ENCODE measurements at places on chromosomes 16 and 17.

DNA sequence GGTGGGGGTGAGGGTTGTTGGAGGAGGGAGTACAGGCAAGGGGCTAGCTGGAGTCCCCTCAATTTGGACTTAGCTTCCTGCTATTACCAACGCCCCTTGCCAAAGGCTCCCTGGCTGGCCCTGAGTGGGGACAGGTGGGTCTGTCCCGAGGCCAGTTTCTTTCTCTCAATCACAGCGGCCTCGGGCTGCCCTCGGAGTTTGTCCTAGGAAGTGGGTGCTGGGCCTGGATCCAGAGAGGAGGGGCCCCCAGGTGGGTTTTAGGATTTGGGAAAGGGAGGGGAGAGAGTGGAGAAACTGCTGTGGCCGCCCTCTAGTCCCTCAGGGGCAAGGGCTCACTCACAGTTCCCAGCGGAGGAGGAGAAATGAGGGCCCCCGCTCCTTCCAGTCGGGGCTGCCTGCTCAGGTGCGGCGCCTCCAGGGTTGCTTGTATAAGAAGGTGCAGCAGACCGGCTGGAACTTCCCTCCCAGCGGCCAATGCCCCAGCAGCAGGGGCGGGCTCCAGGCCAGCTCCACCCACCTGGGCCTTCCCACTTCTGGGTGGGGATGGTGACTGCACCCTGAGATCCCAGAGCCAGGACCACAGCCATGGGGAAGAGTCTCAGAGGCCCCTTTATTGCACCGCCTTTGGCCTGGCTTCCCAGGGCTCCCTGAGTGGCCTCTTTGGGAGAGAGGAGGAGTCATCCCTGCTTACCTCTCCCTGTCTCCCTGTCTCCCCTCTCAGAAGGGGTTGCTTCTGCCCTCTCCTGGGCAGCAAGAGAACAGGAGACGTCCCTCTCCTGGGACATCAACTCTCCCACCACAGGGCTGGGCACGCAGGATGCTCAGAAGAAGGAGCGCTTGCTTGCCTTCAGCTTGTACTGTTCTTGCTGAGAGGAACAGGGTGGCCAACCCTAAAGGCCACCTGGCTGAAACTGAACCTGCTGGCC lies 112.0 kb upstream of the SMURF2 start:
- DNase-seq: no peak

DNA sequence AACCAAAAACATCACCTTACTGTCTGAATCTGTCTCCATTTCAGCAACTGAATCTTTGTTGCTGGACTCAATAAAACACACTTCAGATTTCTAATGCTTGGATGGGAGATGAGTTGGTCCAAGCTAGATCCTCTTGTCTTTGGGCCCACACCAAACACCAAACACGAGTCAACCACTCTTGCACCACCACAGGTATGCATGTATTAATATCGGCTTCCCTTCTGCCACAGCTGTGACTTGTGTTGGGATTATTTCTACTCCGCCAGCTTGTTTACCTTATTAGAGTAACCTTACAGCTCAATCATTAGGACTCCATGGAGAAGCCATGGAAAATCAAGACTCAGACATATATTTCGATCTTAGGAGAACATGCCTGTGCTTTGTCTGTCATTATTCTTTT lies 49.9 kb downstream of the XYLT1 start:
- no peak for DNase-seq

DNA sequence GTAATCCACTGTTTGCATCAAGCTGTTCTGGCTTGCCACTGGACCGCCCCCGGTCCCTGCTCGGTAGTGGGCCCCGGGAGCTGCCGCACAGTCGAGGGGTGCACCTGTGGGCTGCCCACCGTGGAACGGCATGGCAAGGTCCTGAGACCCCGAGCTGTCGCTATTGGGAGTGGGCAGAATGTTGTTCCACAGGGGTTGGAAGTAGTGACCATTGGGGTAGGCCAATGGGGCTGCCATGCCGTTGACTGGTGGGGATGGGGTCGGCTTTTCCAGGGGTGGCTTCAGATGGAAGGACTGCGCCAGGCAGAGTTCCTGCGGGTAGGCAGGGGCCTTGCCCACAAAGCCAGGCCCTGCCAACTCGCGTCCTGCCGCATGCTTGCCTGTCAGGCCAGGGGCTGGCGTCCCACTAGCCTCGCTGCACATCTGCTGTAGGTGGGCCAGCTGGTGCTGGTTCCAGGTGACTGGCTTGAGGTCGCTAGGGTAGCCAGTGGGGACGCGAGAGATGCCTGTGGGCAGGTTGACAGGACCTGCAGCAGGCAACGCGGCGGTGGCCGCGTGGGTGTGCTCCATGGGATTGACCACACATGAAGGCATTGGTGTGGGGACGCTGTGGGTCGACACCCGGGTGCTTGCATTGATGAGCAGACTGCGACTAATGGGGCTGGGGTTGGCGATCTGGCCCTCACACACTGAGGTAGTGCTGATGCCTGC lies 14.8 kb downstream of the TRAF4 start:
- DNase-seq: no peak

DNA sequence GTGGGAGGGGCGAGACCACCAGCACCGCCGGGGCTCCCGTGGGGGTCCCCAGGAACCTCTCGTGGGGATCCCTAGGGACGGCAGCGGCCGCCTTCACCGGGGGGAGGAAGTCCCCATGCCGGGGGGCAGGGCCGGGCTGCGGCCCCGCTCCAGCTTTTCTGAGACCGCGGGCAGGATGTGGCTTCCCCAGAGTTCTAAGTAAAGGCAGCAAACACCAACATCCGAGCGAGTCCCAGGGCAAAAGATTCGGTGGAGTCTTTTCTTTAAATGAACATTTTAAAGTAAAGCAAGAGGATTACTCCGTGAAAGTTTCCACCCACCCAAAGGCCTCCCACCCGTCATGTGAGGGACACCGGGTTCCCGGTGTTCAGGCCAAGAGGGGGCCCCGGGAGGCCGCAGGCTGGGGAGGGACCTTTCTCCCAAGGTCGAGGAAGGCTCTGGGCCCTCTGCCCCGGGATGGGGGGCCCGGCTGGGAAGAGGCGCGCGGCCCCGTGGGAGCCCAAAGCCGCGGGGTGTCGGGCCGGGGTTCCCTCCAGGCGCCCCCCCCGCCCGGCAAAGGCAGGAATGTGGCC lies 137.2 kb upstream of the RPH3AL start:
- peak; percentile 59 for DNase-seq

DNA sequence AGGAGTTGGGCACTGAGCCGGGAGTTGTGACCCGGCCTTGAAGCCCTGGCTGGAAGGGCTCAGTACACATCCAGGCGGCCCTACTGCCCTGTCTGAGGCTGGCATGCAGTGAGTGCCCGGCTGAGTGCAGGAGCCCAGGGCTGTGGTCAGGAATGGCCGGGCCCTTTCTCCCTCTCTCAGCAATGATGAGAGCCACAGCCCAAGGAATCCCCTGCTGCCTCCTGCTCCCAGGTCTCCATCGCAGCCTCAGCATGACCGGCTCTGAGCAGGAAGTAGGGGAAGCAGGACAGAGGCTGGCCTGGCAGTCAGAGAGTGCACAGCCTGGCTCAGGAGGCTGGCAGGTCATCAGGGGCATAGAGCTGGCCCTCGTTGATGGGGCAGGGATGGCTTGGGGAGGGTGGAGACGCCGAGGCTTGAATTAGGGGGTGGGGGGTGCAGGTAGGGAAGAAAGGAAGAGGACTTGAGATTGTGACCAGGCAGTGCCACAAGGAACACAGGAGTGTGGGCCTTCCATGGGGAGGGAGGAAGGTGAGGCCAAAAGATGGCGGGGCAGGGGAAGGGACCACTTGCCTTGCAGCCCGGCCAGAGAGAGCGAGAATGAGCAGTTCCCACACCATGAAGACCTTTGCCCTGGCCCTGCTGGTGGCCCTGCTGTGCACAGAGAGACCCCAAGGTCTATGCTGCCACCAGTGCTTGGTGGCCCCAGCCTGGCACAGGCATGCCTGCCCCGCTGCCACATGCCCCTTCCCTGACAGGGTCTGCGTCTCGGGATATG lies 32.1 kb upstream of the KRT17 start:
- no peak for DNase-seq

- DNase-seq: no peak
These were observed 1.1 kb upstream of the MYH11 start for GRCh38 chr16:15857724-15858560.

DNA sequence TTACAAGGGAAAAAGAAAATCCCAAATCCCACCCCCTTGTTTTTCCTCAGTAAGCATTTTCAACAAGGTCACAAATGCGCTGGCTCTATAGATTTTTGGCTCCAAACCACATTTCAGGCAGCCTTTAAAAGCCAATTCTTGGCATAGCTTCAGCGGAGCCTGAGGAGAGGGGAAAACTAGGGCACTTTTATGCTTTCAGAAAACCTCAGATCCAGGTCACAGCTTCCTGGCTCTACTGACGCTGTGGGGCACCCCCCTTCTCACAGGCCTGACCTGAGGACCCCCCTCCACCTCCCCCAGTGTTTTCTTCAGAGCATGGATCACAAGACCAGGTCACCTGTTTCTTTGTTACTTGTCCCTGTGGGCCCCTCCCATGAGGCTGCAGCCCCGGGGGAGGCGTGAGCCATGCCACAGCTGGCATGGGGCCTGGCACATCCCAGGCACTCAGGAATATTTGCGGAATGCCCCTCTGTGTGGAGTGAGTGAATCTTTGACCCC lies 30.1 kb upstream of the MTSS2 start:
- DNase-seq: no peak

- no peak for DNase-seq
These were observed 196.3 kb upstream of the CDH11 start for GRCh38 chr16:65318138-65318537.

DNA sequence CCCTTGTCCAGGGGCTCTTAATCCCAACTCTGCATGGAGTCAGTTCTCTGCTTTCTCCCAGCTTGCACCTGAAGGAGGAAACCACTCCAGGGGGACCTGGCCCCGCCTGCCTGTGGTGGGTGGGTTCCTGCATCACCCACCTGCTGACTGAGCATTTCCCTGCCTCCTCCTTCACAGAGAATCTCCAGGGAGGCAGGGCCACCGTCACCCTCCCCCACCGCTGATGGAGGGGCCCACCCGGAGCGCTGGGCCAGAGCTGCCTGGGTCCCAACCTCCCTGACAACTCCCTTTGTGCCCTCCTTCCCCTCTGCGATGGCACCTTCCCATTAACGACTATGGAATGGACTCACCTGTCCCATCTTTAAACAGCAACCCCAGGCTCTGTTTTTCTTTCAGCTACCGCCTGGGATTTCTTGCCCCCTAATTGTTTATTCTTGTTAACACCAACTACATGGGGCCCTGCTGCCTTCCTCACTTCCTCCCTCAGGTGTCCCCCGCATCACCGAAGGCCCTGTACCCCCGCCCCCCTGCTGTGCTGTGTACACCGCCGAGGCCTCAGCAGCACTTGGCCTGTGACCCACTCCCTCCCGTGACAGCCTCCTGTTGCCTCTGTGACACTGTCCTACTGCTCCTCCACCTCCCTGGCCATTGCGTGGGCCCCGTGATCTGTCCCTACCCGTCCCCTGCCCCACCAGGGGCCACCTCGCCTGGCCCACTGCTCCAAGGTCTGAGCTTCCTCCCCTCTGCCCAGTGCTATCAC lies 842 bp upstream of the TEDC2 start:
- no peak for DNase-seq

GRCh38 chr16:30398661-30399434 lies 3.6 kb downstream of the ZNF48 start:
- no peak for DNase-seq

- DNase-seq: no peak
These were observed 30.8 kb downstream of the B9D1 start for GRCh38 chr17:19331543-19332245.

GRCh38 chr17:57270801-57271245 lies 14.5 kb downstream of the MSI2 start:
- no peak for DNase-seq

- DNase-seq: no peak
These were observed 24.0 kb upstream of the ALKBH5 start for GRCh38 chr17:18159551-18160120.

GRCh38 chr16:48184681-48185080 lies 28.9 kb upstream of the ABCC12 start:
- DNase-seq: no peak

DNA sequence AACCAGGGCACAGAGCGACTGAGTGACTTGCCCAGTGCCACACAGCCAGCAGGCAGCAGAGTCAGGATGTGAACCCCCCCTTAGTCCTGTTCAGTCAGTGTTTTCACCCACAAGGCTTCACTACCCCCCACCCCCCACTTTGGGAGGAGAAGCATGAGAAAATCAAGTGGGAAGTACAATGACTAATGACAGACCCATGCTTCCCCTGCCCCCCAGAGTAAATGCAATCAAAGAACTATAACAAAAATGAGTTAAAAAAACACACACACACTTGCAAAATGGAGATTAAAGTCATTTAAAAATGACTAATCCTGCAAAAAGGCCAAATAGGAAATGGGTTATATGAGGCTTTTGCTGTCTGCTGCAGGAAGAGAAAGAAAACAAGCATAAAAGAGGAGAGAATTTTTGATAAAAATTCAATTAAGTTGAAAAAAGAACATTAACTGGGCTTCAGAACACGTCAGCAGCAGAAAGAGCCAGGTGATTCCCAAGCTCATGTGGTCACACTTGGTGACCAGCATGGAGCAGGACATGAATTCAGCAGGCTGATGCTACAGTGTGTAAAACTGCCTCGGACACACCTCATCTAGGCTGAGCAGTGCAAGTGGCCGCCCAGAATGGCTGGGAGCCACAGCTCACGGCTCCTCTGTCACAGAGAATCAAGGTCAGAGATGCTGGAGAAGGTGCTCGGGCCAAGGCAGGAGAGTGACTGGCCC lies 212.3 kb downstream of the ZNF423 start:
- no peak for DNase-seq

DNA sequence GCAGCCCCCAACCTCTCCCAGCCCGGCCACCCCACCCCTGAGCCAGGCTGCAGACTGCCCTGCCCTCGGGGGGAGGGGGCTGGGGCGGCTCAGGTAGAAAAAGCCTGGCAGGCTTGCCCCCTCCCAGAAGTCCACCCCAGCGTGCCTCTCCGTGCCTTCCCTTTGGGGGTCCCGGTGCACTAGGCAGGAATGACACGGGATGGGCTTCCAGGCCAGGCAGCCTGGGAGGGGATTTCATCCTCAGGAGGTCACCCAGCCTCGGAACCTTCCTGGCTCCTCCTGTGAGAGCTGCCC lies 185.0 kb downstream of the NTN1 start:
- DNase-seq: no peak

DNA sequence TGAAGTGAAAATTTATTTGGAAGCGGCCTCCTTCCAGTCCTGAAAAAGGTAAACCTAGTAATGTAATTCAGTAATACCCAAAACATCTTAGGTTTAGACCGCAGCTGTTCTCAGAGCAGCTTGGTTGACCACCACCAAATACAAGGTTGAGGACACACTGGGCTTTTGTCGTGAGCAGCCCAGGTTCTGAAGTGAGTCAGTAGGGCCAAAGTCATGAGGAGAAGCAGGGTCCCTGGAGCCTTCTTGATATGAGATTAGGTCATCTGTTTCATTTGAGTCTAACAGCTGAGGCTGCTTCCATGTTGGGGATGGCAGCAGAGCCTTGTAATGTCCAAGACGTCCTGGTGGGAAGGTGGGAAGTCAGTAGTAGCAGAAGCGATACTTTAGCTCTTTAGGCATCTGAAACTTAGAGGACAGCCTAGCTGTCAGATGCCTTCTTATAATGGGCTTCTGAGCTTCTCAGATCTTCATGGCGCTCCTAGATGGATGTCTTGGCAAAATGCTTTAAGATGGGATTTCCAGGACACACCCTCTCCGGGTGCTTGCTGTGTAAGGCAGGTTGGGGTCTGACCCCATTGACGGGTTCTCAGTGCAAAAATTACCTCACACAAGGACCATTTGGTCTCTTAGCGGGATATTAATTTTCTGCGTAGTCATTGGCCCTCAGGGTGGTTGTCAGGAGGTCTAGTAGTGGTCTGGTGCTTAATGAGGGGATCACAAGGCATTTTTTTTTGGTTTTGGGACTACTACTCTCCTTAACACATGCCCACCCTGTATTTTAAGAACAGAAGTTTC lies 2.4 kb downstream of the ALKBH5 start:
- DNase-seq: no peak

Data from T-helper 9 cell (primary cell).